Airway epithelial cell (primary cell): ENCODE measurements at places on chromosomes 5 and 9. TPM values are rescaled to one million over a fixed set of nuclear protein-coding genes. Genes with fewer than 3 reads are reported as not detected.

N4BP3 gene
- 3.0 and 3.6 TPM in 2 replicates for total RNA-seq

CLIC3 gene
- total RNA-seq, result 179 and 203 TPM in 2 replicates

GFI1B gene
- total RNA-seq, result not detected in 2 replicates

SPAAR gene
- 0.21 TPM in 1 of 2 replicates, not detected in the other for total RNA-seq

SHC3 gene
- total RNA-seq, result 0.92 and 5.8 TPM in 2 replicates

FREM1 gene
- 0.05 and 0.42 TPM in 2 replicates for total RNA-seq

LYSMD3 gene
- 6.9 and 11.8 TPM in 2 replicates for total RNA-seq

ALDOB gene
- not detected in 2 replicates for total RNA-seq

IARS1 gene
- 122 and 130 TPM in 2 replicates for total RNA-seq

FOXD4 gene
- total RNA-seq, result 0.21 TPM in 1 of 2 replicates, not detected in the other

HTR1A gene
- total RNA-seq, result not detected in 2 replicates

PTGES2 gene
- 103 and 109 TPM in 2 replicates for total RNA-seq

DDX4 gene
- total RNA-seq, result not detected in 2 replicates

IFNA2 gene
- total RNA-seq, result not detected in 2 replicates

UBE2B gene
- 9.3 and 17.5 TPM in 2 replicates for total RNA-seq

FAM153A gene
- total RNA-seq, result not detected in 2 replicates

FNIP1 gene
- total RNA-seq, result 8.5 and 9.6 TPM in 2 replicates

ARHGEF37 gene
- total RNA-seq, result 11.4 and 14.7 TPM in 2 replicates

CBY3 gene
- total RNA-seq, result not detected in 2 replicates

PHF24 gene
- under 0.01 and 0.23 TPM in 2 replicates for total RNA-seq

SWI5 gene
- 17.0 and 39.1 TPM in 2 replicates for total RNA-seq

FCN2 gene
- total RNA-seq, result not detected in 2 replicates
